ENCODE measurements at places on chromosomes 16 and 17. TPM values are rescaled to one million over a fixed set of nuclear protein-coding genes. Genes with fewer than 3 reads are reported as not detected.

DNA sequence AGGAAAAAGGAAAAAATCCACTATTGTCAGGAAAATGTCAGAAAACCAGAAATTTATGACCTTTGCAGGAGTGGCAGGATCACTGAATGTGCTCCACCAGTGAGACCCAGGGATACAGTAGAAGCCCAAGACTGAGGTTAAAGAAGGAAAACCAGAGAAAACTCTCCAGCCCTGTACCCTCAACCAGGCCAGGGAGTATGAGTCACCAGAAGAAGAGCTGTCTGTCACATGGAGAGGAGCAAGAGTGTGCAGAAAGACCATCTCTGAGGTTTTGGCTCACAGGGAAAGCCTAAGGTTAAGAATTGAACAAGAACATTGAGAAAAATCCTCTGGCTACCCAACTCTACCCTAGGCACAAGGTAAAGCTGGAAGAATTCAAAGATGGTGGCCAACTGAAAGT, 47.6 kb upstream of the MON1B start:
- DNase-seq: peak; percentile 68

- no peak for DNase-seq
Measured at GRCh38 chr16:56195151-56195550, 3.9 kb downstream of the GNAO1 start.

- DNase-seq: no peak
Measured at GRCh38 chr17:35433075-35433894, 985 bp upstream of the SLFN12 start.

- DNase-seq: no peak
Measured at GRCh38 chr16:19431636-19432340, 14.1 kb downstream of the TMC5 start.

PRAC1 gene
- total RNA-seq: not detected

SYT17 gene
- 5.0 TPM for total RNA-seq

All from esophagus muscularis mucosa (tissue), 4 donors.